ENCODE measurements at places on chromosomes 12 and 14.

DNA sequence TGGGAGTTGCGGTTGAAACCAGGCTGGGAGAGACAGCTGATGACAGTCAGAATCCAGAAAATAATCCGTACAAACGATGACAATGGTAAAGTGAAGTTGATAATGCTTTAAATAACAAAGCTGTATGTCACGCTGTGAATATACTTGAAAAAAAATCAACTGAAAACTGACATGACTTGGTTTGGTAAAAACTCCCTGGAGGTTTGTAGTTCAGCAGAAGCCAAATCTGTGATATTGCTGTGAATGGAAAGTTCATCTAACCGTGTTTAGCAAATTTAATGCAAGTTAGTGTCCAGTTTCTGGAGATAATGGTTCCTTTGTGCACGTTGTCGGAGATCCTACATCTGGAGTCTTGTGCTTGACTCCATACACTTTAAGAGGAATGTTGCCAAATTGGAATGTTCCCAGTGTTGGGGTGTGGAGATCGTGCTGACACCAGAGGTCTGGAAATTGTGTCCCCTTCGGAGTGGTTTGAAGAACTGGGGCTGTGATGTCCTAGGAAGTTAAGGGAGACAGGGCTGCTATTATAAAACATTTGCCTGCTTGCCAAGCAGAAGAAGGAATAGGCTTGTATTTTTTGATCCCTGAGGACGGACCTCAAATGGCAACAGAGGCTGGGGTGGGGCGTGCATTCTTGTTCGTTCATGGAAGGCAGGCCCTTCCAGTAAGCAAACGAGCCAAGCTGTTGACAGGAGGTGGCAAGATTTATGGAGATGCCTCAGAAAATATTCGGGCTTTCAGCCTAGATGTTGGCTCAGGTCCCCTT, 30.6 kb downstream of the PPFIBP1 start:
- no peak for DNase-seq

GRCh38 chr14:69152902-69153151, at the start of gene DCAF5:
TSS of gene DCAF5 (minus strand) at chr14:69153119. CDS start at chr14:69152978, 141 bp downstream.
- DNase-seq, result peak; percentile 98

GRCh38 chr12:93115198-93115601, 186.1 kb upstream of the EEA1 start:
- no peak for DNase-seq

DNA sequence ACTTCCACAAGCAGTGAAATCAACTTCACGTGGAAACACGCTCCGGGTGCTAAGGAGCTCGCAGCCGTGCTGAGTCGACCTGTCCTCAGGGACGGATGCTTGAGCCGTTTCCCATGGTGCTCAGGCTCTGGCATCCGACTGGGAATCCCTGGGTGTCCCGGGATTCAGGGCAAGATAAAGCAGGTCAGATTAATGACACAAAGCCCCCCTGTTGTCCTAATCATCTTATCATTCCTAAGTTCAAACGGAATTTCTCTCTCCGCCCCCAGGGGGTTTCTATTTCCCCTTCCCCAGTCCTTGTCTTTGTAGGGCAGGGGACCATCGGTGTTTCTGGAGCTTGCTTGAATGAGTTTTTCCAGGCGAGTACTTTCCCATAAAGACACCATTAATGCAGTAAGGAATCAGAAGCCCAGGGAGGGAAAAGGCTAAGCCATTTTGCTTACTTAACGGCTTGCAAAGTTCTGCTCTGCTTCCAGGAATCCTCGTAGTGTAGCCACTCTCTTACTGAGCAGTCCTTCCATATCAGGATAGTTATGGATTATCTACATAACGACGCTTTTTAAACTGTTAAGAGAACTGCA, 116.5 kb downstream of the TMEM132C start:
- DNase-seq, result no peak

DNA sequence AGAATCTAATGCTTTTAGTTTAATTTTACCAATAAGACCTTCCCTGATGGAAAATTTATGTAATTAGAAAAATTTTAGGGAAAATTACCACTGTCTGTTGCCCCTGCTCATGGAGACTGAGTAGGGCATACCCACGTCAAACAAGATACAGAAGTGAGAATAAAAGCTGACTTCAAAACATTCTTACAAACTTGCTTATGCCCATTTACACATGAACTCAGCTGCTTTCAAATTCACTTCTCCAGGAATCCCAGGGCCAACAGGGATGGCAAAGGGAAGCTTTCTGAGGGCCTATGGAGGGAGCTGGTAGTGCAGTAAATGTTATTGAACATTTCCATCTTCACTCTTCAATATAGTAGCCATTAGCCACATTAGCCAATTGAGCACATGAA, 4.8 kb upstream of the NINJ2 start:
- DNase-seq, result no peak

DNA sequence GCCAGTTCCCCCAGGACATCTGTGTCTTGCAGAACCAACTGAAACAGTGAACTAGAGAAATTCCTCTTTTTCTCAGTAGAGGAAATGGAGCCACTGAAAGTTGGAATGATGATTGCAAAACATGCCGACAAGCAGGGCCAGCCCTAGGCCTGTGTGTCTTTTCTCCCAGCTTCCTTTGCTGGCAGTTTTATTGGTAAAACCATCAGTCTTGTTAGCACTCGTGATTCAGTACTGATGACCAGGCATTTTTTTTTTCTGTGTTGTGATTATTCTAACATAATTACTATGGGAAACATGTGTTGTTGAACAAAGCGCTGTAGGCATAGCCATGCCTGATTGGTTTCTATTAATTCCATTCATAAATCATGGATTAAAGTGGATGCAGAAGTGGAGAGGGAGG, 620.7 kb downstream of the AACS start:
- DNase-seq, result no peak

GRCh38 chr12:109393437-109394345, 46.0 kb downstream of the MYO1H start:
- no peak for DNase-seq

- DNase-seq, result no peak
Measured at GRCh38 chr14:54348923-54349620, 47.7 kb upstream of the CDKN3 start.

DNA sequence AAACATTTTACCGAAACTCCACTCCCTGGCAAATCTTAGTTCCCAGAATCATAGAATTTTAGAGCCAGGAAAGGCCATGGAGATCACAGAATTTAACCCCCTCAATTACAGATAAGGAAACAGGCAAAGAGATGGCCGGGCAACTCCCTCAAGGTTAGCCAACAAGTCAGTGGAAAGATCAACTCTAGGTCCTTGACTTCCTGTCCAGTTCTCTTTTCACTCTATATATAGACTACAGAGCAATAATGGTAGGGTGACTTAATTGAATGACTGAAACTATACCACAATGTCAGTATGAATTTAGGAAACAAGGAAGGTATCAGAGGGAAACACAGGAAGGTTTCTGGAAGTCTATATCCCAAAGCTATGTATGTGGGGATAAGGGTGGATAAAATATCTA, 11.6 kb downstream of the OXA1L start:
- no peak for DNase-seq

DNA sequence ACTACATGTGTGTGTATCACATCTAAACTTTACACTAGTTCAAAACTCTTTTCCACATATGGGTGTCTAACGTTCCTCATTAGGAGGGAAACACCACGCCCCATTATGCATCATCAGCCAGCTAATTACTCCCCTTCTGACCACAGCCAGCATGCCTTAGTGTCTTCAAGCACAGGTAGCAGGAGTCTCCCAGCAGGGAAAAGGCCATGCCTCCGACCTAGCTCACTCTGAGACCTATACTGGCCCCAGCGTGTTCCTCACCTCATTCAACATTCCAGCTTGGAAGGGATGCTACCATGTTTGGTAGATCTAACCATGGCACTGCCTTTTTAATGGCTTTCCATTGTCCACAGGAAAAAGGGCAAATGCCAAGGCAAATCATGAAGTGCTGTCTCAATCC, 66.1 kb upstream of the PRB2 start:
- no peak for DNase-seq

DNA sequence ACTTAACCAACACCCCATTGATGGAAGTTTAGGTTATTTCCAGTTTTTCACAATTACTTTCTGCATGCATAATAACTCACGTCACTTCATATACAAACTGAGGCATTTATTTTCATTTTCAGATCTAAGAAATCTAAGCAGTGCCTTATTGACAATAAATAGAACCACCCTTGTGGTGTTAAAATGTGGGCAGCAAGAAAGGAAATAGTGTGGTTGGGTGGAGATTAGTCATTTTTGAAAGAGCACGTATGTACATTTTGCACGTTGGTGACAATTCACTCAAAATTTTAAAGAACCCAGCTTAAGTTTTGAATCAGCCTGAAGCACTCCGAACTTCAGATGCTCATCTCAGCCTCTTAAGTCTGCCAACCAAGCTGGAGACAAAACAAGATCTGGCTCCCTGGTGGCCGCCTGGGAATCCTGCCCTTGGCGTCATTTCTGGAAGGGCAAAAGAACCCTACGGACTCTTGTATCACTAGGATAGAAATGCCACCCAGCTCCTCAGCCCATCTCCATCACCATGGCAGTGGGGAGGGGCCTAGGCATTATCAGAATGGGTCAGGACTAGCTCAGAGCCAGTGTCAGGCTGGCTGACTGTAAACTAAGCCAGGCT, 89.5 kb upstream of the BCL2L14 start:
- DNase-seq, result no peak

- DNase-seq, result no peak
Measured at GRCh38 chr14:106459971-106460730, 933.8 kb downstream of the TMEM121 start.

GRCh38 chr12:25207846-25208245, 12.8 kb downstream of the ETFRF1 start:
- no peak for DNase-seq

DNA sequence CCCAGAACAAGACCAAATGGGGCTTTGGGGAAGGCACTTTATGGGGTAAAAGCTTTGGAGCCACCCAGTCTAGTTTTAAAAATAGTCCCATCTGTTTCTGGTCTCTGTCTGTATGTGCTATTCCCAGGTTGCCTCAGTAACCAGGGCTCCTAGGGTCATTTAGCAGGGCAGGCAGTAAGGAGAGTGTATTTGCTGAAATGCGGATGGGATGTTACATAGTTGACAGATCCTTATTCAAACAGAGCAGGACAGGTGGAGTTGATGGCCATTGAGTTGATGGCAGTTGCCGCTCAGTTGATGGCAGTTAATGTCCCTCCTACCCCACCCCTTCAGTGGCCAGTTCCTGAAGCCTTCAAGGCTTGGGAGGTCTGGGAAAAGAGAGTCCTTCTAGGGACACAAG, 4.6 kb downstream of the ZC3H10 start:
- no peak for DNase-seq

- no peak for DNase-seq
Measured at GRCh38 chr14:68753690-68754089, 39.2 kb downstream of the ZFP36L1 start.

GRCh38 chr14:77714926-77715325, 7.0 kb downstream of the SLIRP start:
- no peak for DNase-seq

DNA sequence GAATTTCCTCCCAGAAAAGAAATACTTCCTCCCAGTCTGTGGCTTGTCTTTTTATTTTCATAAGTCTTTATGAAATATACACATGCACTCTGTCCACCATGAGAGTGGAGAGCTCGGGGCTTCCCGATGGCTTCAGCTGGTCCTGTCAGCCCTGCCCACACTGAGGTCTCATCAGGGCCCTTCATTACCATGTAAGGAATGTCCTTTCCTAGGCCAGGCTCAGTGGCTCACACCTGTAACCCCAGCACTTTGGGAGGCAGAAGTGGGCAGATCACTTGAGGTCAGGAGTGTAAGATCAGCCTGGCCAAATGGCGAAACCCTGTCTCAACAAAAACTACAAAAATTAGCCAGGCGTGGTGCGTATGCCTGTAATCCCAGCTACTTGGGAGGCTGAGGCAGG, 77.0 kb downstream of the CPSF2 start:
- no peak for DNase-seq

GRCh38 chr14:92603309-92604242, 90.0 kb downstream of the RIN3 start:
- DNase-seq, result peak; percentile 77

DNA sequence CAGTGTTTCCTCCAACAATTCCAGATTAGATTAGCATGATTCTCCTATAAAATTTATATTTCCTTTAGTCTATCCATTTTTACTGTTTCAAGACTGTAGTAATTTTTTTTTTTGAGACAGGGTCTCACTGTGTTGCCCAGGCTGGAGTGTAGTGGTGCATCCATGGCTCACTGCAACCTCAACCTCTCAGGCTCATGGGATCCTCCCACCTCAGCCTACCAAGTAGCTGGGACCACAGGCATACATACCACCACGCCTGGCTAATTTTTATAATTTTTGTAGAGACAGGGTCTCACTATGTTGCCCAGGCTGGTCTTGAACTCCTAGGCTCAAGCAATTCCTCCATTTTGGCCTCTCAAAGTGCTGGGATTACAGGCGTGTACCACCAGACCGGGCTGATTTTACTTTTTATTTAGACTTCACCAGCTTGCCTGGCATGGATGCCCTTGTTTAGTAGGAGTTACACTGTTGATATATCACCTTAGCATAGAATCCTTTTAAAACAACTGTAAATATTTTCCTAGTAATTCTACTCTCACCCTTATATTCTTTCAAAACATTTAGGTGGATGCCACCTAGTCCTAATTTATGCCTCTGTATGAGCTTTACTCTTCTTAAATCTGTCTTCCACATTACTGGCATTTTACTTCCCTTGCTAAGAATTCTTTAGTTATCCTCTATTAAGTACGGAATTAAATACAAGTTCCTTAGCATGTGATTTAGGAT, 55.8 kb upstream of the LIMA1 start:
- no peak for DNase-seq
